ENCODE measurements at places on chromosomes 6 and 20.

- DNase-seq = no peak
Measured at GRCh38 chr6:157428427-157429202, 47.6 kb downstream of the ZDHHC14 start.

GRCh38 chr20:36162272-36162966, 7.9 kb downstream of the EPB41L1 start:
- DNase-seq = peak; percentile 81

DNA sequence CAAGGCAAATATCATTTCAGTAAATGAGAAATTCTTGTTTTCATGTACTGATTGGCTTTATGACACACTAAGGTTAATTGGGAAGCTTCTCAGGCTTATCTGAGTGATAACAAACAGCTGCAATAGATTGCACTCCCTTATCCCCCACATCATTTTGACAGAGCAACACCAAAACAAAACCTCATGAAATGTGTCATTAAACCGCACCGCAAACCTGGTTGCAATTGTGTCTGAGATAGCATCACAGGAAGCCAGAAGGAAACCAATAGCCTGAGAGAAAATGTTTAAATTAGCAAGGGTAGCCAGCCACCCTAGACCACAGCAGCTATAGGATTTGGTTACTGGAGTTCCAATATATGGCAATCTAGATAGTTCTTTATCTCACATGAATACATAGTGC, 31.6 kb upstream of the LAMA4 start:
- no peak for DNase-seq

DNA sequence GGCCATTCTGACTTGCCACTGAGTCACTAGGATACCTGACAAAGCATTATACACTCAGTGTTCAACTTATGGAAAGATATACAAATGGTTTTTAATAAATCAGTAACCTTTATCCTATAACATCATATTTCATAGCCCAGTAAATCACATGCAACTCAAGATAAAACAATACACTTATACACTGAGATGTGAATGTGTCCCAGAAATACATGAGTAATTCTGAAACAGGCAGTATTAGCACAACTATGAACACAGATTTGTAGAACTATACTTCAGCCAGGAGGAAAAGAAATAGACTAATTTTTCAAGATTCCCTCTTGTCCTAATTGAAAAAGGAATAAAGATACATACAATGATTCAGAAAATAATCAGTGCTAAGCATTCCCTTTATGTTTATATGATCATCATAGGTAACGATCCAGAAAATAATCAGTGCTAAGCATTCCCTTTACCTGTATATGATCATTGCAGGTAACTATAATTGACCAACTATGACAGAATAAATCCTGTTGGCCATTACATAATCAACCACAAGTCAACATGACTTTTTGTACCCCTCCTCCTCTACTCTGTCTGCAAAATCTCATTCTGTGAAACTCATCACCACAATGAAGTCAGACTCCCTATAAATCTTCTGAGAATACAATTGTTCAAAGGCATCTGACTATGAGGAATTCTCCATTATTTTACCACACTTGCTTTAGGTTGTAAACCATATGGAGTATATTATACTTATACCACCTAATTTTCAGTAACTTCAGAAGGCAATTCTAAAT, 30.3 kb downstream of the HACE1 start:
- DNase-seq = no peak

- no peak for DNase-seq
Measured at GRCh38 chr20:40813029-40813431, 124.0 kb upstream of the MAFB start.

- no peak for DNase-seq
Measured at GRCh38 chr6:39516471-39516870, 194.0 kb upstream of the KCNK16 start.

DNA sequence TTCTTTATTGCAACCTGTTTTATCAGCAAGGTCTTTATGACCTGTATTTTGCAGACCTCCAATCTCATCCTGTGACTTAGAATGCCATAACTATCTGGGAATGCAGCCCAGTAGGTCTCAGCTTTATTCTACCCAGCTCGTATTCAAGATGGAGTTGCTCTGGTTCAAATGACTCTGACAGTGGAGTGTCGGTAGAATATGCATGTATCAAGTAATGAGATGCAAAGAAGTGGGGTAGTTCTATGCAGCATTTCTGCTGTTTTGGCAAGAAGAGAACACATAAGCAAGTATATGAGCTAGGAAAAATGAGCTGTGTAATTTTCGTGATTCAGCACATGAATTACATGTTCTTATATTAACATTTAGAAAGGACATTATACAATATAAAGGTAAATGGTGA, 185.9 kb downstream of the DOK5 start:
- no peak for DNase-seq

GRCh38 chr6:110514818-110515217, 38.4 kb upstream of the SLC22A16 start:
- no peak for DNase-seq

DNA sequence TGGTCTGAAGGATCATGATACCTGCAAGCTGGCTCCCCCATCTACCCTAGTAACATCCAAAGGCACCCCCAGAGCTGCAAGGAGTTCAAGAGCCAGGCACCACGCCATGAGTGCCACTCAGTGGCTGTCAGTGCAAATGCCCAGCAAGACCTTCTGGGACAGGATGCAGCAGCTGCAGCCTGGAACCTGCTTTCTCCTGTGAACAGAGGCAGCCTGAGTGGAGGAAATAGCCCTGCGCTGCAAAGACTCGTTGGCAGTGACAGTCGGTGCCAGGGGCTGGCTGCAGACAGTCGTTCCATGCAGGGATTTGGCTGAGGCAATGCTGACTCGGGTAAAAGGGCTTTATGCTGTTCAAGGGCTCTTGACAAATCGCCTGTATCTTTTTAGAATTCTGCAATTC, 15.7 kb upstream of the SSTR4 start:
- DNase-seq = no peak

DNA sequence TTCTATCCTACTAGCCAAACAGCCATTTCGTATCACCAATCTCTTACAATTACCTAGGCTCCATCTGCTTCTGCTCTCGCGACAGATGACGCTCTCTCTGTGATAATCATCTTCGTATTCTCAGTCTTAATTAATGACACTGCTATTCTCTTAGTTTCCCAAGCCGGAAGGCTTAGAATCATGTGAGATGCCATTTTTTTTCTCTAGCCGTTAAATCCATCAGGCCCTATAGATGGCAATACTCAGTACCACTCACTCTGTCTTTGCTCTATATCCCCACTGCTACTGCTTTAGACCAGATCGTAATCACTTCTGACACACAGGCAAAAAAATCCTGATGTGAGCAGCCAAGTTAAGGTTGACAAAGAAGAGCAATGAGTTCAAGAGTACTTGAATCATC, 2.1 kb upstream of the THEMIS start:
- DNase-seq = peak; percentile 72

GRCh38 chr6:52787917-52788316, 15.7 kb downstream of the GSTA1 start:
- no peak for DNase-seq

DNA sequence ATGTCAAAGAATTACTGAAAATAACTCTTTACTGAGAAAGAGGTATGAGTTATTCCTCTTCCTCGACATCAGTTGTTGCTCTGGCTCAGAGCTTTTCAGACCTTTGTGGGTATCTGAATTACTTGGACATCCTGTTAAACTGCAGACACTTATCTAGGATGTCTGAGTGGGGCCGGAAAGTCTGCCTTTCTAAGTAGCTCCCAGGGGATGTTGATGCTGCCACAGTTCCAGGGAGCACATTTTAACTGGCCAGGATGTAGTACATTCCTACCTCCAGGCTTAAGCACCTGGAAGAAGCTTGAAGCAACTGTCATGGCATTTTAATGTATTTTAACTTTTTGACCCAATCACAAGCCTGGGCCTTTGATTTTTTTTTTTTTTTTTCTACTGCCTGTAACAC, 265.8 kb upstream of the PLCB4 start:
- DNase-seq = peak; percentile 49

- no peak for DNase-seq
Measured at GRCh38 chr6:6806844-6807518, 218.5 kb downstream of the LY86 start.
